H7 (cell line): ENCODE measurements at places on chromosomes 12 and 14. TPM values are rescaled to one million over a fixed set of nuclear protein-coding genes. Genes with fewer than 3 reads are reported as not detected.

The RPS29 gene
- total RNA-seq, result 4,430 and 8,199 TPM in 2 replicates

The MSI1 gene
- 23.2 and 31.8 TPM in 2 replicates for total RNA-seq

The FRS2 gene
- total RNA-seq, result 21.8 and 26.3 TPM in 2 replicates

The MANSC4 gene
- not detected in 2 replicates for total RNA-seq

The SYCP3 gene
- not detected in 2 replicates for total RNA-seq

The AMDHD1 gene
- 0.41 and 1.0 TPM in 2 replicates for total RNA-seq

The NOC4L gene
- total RNA-seq, result 26.0 and 29.1 TPM in 2 replicates

The USP44 gene
- 102 and 142 TPM in 2 replicates for total RNA-seq

The NPFF gene
- total RNA-seq, result not detected in 2 replicates

The RPAP3 gene
- 19.5 and 28.9 TPM in 2 replicates for total RNA-seq

DNA sequence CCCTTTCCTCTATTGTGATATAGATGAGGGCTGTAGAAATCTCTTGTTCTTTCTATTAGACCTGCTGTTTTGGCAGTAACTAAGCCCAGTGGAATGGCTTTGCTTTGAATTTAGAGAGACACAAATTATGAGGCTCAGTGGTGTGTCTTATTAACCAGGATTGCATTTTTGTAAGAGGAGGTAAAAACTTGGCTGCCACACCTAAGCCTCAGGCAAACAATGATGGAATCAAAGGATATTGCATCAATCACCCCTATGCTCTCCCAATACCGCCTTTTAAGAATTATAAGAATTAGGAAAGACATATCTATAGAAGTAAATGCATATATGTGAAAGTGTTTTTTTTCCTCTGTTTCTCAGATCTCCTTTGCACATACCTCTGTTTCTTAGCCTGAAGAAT is 63.3 kb downstream of the ACSS3 start:
- DNase-seq, result no peak

- no peak for DNase-seq
Observed at GRCh38 chr14:76346391-76347160, 29.4 kb upstream of the ESRRB start.

GRCh38 chr12:92036771-92037453 is 108.7 kb downstream of the BTG1 start:
- no peak for DNase-seq

DNA sequence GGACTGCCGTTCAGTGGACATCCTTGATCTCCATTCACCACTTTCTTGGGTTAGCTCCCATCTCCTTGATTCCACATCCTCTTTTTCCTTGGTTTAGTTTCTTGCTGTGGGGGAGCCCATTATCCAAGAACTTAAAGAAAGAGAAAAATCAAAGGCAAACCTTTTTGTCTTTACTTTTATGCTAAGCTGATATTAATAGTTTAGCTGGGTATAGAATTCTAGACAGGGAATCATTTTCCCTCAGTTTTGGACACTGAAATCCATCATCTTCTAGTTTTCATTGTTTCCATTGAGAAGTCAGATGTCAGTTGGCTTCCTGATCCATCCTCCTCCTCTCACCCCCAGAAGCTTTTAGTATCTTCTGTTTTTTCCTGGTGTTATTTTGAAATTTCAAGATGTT is 8.8 kb upstream of the KIF26A start:
- DNase-seq, result no peak

- DNase-seq, result no peak
Observed at GRCh38 chr12:2185751-2186341, 133.1 kb downstream of the CACNA1C start.

DNA sequence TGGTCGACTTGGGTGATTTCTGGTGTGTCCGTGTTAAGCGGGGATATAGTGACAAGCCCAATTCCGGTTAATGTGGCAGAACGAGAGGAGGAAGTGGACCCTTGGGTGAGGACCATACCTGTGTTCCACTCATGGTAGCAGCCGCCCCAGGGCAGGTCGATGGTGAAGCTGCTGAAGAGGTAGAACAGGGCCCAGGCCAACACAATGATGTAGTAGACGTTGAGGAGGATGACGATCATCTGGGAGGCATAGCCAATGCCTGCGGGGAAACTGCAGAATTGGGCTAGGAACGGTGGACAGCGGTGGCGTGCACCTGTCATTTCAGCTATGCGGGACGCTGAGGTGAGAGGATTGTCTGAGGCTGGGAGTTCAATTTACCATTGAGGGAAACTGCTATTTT is 20.1 kb downstream of the SLC6A13 start:
- no peak for DNase-seq

DNA sequence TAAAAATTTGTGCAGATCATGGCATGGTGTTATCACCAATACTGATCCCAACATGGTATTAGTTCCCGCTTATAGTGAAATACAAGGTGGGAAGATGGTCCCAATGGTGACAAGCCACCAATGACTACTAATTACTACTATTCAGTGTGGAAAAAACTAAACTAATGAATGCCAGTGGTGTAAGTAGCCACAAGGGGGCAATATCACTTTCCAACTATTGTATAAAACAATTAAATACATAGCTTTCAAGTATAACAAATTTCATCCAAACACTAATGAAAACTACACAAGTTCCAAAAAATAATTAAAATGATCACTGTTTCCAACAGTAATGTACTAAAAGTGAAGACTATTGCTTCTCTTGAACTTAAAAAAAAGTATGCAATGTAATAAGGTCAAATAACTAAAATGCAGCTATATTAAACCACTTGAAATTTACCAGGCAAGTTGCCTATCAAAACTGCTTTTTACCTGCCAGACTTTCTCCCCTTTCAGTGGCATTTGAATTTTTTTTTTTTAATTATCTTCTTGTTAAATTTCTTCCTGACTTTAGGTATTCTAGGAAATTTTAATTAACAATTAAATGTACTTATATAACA is 58.0 kb downstream of the PAPLN start:
- peak; percentile 57 for DNase-seq

DNA sequence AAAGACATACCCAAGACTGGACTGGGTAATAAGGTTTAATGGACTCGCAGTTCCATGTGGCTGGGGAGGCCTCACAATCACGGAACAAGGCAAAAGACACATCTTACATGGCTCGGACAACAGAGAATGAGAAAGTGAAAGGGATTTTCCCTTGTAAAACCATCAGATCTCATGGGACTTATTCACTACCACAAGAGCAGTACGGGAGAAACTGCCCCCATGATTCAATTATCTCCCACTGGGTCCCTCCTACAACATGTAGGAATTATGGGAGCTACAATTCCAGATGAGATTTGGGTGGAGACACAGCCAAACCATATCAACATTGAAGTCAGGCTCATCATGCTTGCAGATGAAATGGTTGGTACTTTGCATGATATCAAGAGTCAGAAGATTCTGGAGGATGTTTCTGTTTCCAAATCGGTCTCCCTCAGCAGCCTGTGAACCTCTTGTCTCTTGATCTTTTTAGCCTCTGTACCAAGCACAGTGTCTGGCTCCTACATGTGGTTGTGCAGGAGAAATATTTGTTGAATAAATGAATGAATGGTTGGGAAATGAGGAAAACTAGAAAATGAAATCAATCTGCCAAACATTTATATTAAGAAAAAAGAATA is 98.6 kb downstream of the VRK1 start:
- DNase-seq, result no peak

DNA sequence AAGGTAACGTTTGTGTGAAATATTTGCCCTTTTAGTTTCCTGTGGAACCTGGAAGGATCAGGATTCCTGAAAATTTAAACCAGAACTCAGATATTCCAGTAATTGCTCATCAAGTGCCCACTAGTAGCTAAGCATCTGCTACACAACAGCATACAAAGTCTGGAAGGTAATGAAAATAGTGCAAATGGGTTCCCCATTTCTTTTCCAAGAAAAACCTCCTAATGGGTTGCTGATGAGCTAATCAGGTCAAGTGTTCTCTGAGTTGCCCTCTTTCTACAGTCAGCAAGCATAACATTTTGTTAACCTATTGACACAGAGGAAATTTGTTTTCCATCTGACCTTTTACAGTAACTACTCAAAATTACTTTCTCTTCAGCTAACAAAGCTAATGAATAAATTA is 83.6 kb upstream of the PMCH start:
- no peak for DNase-seq

DNA sequence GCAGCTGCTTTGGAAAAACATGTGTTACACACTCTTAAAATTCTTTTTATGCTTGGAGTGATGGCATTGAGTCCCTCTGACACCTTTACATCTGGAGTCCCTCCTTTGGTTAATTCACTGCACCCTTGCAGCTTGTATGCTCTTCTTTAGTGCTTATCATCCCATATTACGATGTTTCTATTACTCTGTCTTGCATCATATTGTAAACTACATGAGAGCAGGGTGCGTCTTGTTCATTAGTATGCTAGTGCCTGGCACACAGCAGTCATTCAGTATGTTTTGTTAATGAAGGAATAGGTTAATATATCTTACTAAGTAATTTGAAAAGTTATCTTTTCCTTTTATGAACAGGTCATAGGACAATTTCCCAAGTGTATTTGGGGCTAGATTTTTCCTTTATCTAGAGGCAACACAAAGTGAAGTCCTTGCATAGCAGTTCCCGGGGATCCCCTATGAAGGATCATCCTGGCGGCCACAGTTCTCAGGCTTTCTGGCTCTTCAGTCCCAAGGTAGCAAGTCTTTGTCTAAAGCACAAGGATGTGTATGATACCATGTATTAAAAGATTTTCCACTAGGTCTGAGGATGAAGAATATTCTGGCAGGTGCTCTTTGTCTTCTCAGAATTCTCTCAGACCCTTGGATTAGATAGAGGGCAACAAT is 363.8 kb downstream of the FUT8 start:
- DNase-seq, result no peak

DNA sequence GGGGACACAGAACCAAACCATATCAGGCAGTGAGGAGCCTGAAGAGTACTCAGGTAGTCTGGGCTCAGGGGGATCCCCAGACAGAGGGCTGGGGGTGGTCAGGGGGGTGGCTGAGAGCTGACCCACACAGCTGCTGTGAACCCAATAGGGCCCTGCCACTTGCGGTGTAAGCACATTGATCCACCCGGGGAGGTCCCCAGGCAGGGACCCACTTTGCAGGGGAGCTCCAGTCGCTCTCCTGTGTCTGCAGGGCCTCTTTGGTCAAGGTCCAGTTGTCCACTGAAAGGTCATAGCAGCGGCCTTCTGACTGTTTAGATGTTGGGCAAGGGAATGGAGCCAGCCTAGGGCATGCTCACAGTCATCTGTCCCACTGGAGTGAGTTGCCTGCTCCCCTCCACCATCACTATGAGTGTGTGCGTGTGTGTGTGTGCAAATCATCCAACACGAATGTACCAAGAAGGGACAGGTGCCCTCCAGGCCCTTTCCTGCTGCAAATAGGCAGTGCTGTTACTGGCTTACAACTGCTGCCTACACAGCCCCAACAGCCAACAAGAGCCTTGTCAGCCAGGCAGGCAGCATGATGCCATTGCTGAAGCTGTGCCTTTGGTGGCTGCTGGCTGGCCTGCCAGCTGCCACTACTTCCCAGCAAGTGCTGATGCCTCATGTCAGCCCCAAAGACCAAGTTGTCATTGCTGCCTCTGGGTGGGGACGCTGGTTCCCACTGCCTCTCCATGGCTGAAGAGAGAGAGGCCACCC is 71.3 kb downstream of the TSPAN11 start:
- no peak for DNase-seq

DNA sequence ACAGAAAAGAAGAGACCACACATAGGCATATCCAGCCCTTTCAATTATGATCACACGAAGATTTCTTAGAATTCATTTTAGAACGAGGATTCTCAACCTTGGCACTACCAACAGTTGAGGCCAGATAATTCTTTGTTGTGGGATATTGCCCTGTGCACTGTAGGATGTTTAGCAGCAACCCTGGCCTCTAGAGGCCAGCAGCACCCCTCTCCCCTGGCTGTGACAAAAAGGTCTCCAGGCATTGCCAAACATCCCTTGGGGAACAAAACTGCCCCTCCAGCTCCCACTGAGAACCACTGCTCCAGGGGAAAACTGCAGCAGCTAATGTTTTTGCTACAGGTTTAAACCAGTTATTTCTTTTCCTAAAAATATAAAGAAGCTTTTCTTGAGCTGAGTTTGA is 7.1 kb downstream of the NT5DC3 start:
- peak; percentile 55 for DNase-seq

- DNase-seq, result peak; percentile 16
Observed at GRCh38 chr14:45201905-45202304, 51.1 kb downstream of the MIS18BP1 start.

DNA sequence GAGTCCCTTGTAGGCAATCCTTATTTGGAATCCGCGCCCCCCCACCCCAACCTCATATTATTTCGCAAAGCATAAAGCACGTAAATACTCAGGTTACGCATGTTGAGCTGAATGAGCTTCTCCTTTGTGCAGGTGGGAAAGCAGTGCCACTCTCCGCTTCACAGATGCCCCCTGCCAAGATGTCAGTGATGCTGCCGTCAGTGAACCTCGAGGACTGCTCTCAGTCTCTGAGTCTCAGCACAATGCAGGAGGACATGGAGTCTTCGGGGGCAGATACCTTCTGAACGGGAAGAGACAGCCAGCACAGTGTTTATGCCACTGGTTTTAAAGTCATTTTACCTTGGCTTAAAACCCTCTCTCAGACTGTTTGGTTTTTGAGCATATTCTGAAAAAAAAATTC is 90.1 kb upstream of the DACT1 start:
- no peak for DNase-seq

DNA sequence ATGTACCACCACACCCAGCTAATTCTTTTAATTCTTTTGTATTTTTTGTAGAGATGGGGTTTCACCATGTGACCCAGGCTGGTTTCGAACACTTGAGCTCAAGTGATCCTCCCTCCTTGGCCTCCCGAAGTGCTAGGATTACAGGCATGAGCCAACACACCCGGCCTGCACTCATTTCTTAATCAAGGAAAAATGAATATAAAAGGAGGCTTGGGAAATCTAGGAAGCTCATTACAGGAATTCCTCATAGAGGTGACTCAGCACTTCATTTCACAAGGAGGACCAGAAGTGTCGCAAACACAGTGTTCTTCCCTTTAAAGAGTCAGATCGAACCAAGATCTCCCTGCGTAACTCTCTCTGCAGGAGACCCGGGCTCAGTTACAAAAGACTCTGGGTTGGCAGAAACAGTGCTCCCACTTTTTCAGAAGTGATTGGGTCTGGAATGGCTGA is 30.3 kb downstream of the NFKBIA start:
- no peak for DNase-seq

DNA sequence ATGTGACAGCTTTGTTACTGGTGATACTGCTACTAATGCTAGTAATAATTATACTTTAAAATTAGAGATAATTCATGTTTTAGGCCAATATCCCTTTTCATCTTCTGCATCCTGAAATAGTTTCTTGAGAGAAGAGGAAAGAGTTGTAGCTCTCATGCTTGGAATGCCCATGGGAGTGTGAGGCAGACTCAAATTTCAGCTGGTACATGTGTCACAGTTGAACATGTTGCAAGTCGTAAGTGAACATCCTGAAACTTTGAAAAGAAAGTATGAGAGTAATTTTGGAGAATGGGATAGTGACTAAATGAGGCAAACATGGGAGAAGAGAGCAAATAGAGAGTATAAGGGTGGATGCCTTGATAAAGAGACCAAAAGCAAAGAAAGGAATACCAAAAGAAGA is 168.0 kb downstream of the TMTC3 start:
- DNase-seq, result no peak

GRCh38 chr14:100803226-100803625 is 22.7 kb upstream of the MEG3 start:
- no peak for DNase-seq

GRCh38 chr14:99931308-99931707 is 133.9 kb upstream of the EVL start:
- no peak for DNase-seq
